C1 segment of cervical spinal cord (tissue), 14 donors: ENCODE measurements at places on chromosomes 4 and X.

DNA sequence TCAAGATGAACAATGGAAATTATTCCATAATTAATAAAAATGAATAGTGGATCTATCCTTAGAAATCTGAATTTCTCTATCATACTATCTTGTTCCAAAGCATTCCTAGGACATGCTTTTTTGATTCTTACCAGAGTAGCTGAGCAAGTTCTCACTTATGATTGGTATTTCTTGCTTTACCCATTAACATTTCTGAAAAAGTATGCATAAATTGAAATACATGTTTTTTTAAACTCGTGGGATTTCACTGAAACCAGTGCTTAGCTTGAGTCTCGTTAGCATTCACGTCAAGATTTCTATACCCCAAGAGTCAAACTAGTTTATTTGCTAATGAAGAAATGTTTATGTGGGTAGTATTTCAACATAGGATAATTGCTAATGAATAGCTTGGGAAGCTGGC lies 89.0 kb downstream of the ELOVL6 start:
- no peak for DNase-seq

GRCh38 chrX:115642311-115642710 lies 81.3 kb downstream of the PLS3 start:
- DNase-seq = no peak

DNA sequence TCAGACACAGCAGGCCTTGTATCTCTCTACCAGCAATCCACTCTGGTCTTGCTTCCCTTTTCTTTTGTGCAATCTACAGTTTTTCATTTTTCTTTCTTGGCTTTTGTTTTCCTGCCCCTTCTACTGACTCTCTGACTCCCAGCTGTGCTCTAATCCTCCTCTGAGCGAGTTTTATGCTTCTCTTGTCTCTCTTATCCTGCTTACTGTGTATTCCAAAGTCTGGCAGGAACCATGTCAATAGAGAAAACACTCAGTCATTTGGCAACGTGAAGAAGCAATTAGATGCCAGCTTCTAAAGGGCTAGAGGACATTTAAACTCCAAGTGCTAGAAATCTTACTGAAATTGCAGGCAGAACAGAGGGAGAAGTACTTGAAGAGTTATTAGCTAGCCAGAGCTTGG lies 984.6 kb upstream of the TENM3 start:
- no peak for DNase-seq

GRCh38 chrX:47927212-47927611 lies 76.6 kb downstream of the ZNF182 start:
- no peak for DNase-seq

GRCh38 chr4:185504098-185505047 lies 30.9 kb downstream of the PDLIM3 start:
- DNase-seq = no peak

DNA sequence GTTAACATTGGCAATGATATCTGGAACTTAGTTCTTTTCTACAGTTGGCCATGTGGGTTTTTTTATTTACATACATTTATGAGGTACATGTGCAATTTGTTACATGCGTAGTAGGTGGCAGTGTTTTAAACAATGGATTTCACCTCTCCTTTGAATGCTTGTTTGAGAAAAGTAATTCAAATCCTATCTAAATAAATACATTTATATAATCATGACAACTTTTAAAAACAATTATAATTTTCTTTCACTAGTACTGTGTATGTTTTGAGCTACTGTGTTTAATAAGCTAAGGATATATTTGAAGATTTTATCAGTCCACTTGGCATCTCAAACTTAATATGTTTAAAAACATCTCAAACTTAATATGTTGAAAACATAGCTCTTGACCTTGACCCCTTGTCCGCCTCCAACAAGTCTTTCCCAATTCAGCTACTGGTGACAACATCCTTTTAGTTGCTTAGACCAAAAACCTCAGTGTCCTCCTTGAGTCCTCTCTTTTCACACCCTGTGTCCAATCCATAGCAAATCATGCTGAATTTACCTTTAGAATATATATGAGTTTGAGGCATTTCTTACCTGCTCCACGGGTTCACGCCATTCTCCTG lies 14.5 kb downstream of the GUCY1B1 start:
- no peak for DNase-seq

DNA sequence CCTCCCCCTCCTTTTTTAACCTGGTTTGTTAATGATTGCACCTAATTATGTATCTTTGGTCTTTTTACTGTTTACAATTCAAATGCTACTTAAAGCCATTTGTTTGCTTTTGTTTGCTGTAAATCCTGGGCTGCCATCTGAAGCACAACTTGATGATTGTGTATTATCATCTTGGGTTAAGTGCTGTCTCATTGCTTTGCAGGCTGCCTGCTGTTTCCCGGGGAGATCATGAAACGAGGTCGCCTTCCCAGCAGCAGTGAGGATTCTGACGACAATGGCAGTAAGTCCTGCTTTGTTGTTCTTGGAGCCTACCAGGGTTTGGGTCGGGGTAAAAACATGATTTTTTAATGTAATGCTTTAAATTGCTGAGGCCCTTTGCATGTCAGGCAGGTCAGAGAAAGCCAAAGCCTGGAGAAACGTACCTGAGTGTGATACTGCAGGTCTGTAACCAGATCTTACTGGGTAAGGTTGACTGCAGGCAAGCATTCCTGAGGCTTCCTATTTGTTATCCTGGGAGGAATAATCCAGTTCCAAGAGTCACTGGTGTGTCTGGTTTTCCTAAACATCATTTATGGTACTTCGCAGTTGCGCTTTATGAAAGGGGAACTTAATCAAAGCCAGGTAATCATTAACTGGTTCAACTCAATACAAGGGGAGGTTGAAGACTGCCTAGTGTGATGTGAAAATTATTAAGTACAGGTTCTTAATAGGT lies 22.2 kb downstream of the JADE1 start:
- no peak for DNase-seq

- DNase-seq = no peak
Measured at GRCh38 chr4:172104539-172104938, 291.3 kb downstream of the GALNTL6 start.

GRCh38 chrX:31527455-31528126 lies 455.8 kb upstream of the FTHL17 start:
- DNase-seq = no peak
